Esophagus squamous epithelium (tissue), 5 donors: ENCODE measurements at places on chromosomes 2 and 18.

DNA sequence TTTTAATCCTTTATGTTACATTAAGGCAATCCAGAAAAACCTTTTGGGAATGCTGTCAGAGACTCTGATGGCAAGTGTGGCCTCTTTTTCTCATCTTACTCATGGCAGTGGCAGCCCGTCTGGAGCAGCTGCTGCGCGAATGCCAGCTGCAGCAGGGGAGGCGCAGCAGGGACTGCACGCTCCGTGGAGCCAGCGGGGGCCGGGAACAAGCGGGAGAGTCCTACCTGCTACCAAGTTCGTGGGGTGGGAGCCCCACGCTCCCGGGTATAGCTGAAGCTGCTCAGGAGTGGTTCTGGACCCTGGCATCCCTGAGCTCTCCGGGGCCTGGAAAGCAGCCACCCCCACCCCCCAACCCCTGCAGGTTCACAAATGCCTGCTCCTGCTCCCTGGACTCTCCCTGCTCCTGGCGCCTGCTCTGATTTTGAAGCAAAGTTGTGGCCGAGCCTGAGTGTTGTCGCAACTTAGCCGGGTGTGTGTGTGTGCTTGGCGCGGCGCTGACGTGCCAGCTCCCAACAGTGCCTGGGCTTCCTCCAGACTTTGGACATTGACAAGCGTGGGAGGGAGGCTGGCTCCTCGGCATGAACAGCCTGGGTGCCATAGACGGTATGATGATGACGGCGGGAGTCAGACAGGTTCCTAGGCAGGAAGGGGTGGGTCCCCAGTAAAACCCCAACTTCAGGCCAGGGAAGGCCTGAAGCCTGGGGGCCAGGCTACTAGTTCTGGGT, 21.7 kb downstream of the TMX3 start:
- DNase-seq, result no peak

DNA sequence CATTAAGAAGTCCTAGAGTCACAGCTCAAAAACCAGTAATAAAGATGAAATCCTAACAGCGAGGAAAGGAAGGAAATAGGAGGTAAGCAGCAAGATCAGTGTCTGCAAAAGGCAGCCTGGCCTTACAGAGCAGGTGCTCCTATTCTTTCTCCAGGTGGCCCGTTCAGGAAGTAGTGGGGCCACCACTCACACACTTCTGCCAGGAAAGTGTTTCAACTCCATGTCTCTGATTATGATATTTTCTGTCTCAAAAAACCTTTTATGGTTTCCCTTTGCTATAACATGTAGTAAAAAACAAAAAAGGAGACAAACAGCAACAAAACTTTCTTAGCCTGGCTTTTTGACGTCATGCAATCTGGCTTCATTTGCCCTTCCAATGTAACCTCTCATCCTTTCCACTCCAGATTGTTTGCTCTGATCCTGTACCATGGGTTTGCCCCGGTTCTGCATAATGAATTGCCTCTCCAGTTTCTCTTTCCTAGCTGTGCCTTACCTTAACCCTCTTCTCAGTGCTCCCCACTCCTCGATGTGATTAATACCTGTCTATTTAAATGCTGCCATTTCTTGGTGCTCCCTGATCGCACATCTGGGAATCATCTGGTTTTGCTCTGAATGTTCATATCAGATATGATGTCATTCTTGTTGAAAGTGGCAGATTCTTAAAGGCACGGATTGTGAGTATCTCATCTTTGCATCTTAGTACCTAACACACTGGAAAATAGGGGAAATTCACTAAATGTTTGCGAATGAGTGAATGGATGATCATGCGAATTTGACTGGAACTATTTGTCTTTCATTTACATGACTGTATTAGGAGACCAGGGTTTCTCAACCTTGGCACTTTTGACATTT, 50.6 kb upstream of the PTPRM start:
- no peak for DNase-seq

DNA sequence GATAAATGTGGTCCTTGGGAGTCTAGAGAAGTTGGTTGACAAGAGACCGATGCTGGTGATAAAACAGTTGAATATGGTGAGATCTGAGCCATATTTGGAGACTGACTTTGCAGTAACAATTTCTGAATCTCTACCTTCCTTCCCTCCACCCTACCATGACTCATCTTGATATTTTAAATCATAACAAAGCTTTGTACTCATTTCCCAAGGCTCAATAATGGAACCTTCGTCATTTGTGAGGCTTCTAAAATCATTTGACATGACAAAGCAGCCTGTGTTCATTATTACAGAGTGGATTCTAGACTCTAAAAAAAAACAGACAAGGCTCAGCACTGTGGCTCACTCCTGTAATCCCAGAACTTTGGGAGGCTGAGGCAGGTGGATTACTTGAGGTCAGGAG, 38.5 kb upstream of the PDCL3 start:
- DNase-seq, result no peak

- no peak for DNase-seq
Observed at GRCh38 chr2:66803726-66804125, 368.8 kb downstream of the MEIS1 start.

GRCh38 chr2:7956126-7956689, 725.6 kb upstream of the ID2 start:
- no peak for DNase-seq

DNA sequence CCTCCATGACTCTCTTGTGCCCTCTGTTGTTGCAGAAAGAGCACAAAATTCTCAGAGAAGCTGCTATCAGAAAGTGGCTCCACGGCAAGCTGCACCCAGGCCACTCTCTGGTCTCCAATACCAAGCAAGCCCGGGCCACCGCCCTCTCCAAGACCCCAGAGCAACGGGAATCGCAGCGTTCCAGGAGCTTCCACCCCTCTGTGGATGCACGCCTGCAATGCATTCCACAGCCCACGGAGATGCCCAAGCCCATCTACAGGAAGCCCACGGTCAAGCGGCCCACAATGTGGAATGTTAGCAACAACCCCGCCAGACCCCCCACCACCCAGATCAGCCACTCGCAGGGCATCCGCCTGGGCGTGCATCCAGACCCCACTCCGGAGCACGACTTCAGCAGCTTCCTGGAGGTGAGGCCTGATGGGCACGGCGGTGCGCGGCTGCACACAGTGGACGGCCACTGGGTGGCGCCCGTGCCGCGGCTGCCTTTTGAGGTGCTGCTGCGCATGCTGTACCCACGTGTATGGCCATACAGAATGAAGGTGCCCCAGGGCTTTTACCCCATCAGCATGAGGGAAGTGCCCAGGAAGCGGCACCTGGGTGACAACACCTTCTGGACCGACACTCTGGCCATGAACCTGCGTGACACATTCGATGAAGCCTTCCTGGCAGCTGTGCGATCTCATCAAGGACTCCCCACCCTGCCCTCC, 6.3 kb downstream of the ANKRD53 start:
- no peak for DNase-seq

DNA sequence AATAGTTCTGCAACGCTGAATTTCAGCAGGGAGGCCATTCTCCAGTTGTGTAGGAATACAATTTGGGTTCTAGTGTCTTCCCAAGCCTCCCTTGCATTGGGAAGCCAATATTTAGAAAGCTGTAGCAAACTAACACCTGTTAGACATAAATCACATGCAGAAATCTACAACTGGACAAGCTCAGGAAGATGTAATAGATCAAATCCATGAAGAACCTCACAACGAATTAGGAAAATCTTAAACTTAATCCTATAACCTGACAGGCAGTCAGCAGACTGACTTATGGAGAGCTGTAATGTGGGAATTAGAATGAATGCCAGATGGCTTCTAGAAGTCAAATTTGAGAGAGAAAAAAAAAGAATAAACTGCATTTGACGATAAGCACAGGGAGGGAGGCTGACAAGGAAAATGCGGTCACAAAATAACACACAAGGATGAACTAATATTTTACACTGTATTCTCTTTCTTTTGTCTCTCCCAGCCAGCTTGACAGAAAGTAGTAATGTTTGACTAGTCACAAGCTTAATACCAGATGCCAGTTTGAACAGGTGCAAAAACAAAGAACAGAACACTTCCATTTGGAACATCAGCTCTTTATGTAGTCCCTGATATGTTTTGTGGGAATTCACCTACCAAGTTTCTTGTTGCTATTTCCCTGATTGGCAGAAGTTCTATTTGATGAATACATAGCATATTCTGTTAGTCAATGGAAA, 50.8 kb upstream of the FANCL start:
- DNase-seq, result no peak

DNA sequence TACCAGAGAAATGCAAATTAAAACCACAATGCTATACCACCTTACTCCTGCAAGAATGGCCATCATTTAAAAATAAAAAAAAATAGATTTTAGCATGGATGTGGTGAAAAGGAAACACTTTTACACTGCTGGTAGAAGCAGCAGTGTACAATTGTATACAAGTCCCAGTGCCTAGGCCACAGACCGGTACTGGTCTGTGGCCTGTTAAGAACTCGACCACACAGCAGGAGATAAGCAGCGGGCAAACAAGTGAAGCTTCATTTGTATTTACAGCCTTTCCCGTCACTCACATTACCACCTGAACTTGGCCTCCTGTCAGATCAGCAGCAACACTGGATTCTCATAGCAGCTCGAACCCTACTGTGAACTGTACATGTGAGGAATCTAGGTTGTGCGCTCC, 60.7 kb upstream of the DSC1 start:
- DNase-seq, result no peak

GRCh38 chr18:712401-713134, at the start of gene ENOSF1:
TSS of gene ENOSF1 (minus strand) at chr18:712630. CDS start at chr18:712587, 43 bp downstream.
- DNase-seq, result no peak

GRCh38 chr2:227461811-227462461, 10.0 kb upstream of the AGFG1 start:
- no peak for DNase-seq

DNA sequence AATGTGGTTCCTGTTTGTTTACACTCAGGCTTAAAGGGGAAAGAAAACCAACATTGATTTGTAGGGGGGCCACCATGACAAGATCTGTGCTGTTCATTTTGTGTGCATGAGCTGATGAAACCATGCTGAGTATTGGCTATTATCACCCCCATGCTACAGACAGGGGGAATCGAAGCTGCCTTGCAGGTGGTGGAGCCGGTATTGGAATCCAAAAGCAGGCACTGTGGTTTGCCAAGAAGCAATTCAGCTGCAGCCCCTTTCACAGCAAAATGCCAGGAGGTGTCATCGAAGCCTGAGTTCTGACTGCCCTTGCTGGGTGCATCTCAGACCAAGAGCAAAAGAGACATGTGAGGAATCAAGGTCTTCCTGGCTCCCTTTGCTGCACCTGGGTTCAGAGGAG, 221.9 kb downstream of the UXS1 start:
- no peak for DNase-seq

- no peak for DNase-seq
Observed at GRCh38 chr2:20469595-20469994, 22.7 kb downstream of the RHOB start.

DNA sequence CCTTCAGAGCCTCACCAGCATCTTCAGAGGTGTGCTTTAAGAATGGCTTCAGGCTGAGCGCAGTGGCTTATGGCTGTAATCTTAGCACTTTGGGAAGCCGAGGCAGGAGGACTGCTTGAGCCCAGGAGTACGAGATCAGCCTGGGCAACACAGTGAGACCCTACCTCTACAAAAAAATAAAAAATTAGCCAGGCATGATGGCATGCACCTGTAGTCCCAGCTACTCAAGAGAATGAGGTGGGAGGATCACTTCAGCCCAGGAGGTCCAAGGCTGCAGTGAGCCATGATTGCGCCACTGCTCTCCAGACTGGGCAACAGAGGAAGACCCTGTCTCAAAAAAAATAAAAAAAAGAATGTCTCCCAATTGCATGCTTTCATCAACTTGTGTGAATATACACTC, 133.3 kb upstream of the ARL5A start:
- no peak for DNase-seq

DNA sequence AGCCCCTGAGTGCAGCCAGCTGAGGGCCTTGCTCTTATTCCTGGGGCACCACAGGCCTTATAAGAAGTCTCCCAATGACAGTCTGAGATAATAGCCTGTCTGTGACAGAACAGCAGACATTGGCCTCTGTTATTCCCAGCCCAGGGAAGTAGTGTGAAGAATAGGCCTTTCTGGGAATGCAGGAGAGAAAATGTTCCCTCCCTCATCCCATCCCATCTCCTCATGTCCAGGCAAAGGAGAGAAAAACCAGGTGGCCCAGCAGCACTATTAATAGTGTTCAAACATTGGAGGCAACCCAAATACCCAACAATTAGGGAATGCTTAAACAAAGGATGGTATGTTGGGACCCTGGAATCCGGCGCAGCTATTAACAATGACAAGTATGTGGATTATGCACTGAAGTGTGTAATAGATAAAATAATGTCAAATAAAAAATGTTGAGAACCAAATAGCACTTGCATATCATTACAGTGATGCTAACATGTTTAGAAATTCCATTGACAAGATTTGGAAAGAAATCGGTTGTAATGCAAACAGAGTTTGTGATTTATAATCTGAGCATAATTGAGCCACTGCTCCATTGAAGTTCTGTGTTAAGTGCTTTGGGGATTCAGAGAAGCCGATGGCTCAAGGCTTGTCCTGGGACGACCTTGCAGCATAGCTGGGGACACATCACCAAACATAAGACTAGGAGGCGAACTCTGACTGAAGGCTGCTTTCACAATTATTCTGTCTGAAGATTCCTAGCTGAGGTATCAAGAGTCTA, 69.3 kb downstream of the LBH start:
- no peak for DNase-seq

DNA sequence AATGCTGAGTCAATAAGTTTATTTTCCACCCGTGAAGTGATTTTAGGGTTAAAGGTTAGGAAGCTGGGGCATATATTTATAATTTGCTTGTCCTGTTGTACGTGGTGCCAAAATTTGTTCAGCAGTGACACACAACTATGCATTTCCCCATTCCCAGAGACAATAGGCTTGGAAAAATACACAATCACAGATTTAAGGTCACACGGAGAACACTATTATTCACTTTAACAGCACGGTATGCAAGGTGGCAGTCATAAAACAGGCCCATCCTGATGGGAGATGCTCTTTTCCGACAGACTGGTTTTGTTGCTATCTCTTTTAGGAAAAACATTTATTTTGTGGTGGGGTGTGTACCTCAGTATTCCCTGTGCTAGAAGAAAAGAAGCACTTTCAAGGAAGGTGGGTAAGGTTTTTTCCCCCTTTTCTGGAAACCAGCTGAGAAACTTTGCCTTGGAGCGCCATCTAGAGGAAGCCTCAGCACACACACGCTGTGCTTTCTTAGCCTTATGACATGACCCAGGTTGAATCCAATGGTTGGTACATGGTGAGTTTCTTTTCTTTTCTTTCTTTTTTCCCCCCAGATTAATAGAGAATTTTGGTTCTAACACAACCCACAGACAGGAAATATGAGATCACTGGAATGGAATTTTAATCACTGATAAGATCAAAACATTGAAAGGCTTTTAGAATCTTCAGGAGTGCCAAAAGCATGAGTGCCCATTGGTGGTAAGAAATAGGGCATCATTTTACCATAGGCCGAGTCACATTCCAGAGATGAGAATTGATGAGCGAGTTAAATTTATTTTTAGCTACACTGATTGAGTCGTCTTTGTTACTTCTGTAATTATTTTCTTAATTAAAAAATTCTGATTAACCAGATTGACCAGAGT, 332.1 kb downstream of the AGPS start:
- no peak for DNase-seq

- no peak for DNase-seq
Observed at GRCh38 chr2:129748653-129749052, 230.8 kb upstream of the RAB6C start.

DNA sequence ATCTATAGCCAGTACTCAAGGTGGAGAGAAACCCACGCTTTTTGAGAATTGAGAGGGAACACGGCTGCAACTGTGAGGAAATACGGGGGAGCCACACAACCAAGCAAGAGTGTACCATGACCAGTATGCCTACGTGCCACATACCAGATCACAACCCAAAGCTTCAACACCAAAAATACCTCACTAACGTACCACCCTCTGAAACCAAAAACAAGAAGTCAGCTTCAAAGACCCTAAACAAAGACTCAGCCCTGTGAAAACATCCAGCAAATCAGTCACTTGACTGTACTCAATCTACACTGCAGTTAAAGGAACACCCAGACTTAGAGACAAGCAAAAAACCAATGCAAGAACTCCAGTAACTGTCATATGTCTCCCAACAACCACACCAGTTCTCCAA, 17.0 kb downstream of the RNU4ATAC start:
- DNase-seq, result no peak
